HS-27A (cell line): ENCODE measurements at places on chromosomes 13 and 19.

GRCh38 chr13:25375727-25376358, 4.1 kb downstream of the ATP8A2 start:
- DNase-seq, result no peak

DNA sequence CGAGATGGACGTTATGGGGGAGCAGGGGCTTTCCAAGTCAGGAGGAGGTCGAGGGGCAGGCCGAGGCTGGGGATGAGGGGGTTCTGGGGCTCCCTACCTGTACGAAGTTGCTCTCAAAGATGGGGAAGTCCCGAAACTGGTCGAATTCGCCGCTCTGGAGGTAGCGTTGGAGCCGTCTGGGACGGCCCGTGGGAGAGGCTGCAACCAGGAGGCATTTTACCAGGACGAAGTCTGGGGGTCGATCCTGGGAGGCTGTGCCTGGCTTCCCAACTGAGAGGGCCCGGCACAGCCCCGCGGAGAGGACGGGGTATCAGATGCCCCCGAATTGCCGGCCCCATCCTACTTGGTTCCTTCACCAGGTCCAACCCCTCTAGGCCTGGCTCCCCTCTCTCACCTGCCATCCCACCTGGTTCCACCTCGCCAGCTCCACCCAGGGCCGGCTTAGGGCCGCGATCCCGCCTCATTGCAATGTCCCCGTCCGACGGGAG, 527 bp upstream of the EMC10 start:
- no peak for DNase-seq

DNA sequence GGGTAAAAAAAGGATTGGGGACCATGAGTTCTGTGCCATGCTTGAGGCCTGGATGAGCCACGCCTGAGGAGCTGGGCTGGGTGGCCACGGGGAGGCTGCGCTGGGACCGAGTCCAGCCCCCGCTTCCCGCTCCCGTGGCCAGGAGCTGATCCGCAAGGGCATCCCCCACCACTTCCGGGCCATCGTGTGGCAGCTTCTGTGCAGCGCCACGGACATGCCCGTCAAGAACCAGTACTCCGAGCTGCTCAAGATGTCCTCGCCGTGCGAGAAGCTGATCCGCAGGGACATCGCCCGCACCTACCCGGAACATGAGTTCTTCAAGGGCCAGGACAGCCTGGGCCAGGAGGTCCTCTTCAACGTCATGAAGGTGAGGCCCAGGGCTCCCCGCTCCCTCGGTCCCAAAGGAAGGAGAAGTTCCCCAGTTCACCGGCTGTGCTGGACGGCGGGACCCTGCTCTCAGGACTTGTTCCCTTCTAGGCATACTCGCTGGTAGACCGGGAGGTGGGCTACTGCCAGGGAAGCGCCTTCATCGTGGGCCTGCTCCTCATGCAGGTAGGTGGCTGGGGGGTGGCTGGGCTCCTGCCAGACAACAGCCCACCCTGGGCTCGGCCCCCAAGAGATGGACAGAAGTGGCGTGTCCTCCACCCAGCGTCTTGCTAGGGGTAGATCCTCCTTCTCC, 18.9 kb downstream of the EVI5L start:
- DNase-seq, result no peak

- DNase-seq, result no peak
Observed at GRCh38 chr13:24286624-24287023, 22.8 kb upstream of the C1QTNF9 start.
